NCI-H460 (cell line): ENCODE measurements at places on chromosomes 13 and 19. TPM values are rescaled to one million over a fixed set of nuclear protein-coding genes. Genes with fewer than 3 reads are reported as not detected.

The URAD gene
- total RNA-seq: not detected in 2 replicates

The PRODH2 gene
- total RNA-seq: not detected in 2 replicates

The ZNF675 gene
- 6.3 and 7.5 TPM in 2 replicates for total RNA-seq

- DNase-seq: no peak
These were observed 17.5 kb downstream of the ATP8B3 start for GRCh38 chr19:1794424-1795172.

DNA sequence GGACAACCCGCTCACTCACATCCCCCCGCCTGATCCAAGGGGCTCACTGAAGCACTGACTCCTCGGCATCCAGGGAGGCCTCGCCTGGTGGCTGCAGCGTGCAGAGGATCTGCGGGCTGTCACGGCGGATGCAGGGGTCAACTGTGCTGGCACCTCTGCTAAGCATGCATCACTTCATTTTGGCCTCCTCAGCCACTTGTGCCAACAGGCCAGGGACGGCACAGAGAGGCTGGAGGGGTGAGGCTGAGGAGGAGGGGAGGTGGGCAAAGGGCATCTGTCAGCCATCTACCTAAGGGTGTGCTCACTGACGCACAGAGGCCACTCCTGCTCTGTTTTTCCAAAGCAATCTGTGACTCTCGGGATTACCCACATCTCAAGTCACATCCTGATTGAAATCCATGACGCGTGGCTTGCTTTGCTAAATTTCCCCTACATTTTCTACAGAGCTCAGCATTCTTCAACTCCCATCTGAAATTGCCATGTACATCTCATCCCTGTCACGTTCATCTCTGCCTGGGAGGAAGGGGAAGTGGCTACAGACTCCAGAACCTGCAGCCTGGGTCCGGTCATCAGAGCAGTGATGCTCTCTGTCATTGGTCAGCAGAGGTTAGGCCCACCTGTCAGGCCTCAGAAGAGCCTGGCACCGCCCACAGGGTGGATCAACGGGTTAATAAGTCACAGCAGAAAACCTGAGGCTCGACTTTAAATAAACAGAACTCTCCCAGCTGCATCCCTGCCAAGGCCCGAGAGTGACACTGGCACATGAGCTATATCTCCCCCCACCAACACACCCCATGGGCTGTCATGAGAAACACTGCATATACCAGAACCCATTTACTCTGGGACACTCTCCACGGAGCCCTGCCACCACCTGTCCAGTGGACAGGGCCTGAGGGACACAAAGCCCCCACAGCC is 17.6 kb downstream of the ELL start:
- DNase-seq: no peak

DNA sequence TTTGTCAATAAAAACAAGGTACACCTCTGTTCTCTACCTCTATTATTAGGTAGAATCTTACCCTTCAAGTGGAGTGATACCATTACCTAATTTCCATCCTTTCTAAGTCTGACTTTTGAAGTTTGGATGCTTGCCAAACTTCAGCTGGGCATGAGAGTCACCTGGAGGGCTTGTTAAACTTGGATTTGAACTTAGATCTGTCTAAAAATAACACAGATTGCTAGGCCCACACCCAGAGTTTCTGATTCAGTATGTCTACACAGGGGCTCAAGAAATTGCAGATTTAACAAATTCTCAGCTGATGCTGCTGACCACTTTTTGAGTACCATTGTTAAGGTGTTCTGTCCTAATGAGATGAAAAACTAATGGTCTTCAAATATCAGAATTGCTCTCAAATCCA is 512.2 kb downstream of the LMO7 start:
- no peak for DNase-seq

DNA sequence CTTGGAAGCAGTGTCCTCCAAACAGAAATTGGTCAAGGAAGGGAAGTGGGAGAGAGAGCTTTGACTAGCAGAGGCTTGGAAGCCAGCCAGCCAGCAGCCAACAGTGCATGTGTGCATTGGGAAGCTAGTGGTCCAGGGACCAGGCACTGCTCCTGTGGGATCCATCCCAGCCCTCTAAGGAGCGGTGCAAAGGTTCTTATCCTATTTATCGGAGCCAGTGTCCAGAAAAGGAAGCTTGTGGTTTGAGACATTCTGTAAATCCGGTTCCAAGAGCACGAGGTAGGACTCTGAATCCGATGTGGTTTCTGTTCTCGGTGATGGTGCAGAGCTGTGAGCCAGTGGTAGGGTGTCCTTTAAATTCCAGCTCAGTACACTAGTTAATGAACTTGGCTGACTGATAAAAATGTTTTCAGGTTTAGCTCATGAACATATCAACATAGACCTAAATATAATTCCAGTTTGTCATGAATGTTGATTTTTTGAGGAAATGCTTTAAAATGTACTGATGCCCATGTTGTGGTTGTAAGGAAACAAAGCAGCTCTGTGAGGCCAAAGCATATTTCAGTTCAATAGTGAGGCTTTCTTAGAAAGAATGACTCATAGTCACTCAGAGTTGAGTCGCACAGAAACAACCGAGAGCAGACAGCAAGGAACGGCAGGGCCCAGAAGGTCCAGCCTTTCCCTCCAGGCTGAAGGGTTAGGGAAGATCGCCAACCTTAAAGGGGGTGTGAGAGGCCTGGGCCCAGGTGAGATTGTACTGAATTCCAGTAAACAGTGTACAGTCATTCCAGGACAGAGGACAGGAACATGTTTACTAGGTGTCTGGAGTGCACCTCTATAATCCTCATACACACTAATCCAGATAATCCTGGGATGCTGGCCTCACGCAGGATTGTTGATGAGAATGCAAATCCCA is 21.5 kb upstream of the GARRE1 start:
- no peak for DNase-seq

DNA sequence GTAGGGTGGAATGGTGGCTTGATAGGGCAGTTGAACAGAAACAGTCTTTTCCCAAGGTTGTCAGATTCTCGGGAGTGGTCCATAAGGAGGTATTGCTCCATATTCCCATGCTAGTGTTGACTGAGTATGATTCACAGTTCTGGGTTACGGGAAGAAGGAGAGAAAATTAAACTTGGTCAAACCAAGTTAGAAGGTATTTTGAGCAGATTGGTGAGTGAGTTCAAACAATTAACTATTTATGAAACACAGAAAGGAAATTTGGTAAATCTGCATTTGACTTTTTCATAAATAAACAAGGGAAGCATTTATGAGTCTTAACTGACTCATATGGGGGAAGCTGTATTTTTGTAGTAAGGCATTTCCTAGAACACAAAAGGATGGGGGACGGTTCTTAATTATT is 2419.4 kb downstream of the PCDH9 start:
- DNase-seq: no peak

DNA sequence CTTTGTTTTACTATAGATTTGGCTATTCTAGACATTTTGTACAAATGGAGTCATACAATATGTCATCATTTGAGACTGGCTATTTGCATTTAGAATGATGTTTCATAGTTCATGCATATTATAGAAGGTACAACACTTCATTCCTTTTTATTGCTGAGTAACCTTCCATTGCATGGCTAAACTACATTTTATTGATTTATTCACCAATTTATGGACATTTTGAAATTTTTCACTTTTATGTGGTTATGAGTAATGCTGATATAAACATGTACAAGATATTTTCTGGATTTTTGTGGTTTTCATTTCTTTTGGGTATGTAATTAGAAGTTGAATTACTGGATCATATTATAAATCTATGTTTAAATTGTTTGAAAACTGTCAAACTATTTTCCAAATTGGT is 710.3 kb upstream of the SLITRK5 start:
- no peak for DNase-seq

GRCh38 chr19:16244091-16244490 is 46.4 kb downstream of the AP1M1 start:
- DNase-seq: no peak

GRCh38 chr19:5435642-5436017 is 19.6 kb upstream of the ZNRF4 start:
- no peak for DNase-seq

GRCh38 chr13:39586151-39586550 is 16.8 kb downstream of the LHFPL6 start:
- no peak for DNase-seq

DNA sequence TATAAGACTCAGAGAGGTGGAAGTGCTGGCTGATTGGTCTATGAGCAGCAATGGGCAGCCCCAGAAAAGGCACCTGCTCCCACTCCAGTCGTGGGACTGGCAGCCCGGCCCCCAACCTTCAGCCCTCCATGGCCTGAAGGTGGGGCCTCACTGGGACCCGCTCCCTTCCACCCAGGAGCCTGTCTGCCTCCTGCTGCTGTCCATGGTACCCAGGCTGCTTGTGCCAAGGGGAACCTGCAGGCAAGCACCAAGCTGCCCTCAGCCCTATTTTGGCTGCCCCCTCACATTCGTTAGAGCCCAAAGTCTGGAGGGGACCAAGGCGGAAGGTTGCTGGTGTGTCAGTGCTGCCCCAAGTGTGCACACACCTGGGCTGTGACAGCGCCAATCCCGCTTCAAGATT is 2304.9 kb downstream of the PCDH9 start:
- DNase-seq: no peak

DNA sequence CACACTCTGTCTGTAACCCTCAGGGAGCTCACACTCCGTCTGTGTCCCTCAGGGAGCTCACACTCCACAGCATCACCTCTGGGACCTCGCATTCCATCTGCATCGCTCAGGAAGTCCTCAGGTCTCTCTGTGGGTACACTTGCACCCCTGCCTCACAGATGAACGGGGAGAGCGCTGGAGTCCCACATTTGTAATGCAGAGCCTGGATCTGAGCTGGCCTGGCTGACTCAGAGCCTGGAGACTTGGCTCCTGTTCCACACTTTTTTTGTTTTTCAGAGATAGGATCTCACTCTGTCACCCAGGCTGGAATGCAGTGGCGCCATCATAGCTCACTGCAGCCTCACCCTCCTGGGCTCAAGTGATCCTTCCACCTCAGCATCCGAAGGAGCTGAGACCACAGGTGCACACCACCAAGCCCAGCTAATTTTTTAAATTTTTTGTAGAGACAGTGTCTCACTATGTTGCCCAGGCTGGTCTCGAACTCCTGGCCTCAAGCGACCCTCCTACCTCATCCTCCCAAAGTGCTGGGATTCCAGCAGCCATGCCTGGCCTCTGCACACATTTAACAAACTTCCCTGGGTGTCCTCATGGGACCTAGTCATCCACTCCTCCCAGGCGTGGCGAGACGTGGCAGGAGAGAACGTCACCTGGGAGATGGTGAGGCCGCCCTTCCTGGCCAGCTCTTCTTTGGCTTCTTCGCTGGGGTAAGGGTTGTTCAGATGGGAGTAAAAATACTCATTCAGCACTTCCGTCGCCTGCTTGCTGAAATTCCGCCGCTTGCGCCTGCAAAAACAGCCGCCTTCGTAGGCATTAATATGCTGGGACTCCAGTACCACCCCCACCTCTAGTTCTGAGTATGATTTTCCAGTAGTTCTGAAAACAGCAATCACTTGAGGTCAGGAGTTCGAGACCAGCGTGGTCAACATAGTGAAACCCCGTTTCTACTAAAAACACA is 31.0 kb downstream of the CILP2 start:
- no peak for DNase-seq

GRCh38 chr13:46197299-46198048 is 14.3 kb upstream of the LRRC63 start:
- DNase-seq: no peak

GRCh38 chr13:108220041-108220440 is 1.8 kb downstream of the ABHD13 start:
- no peak for DNase-seq

DNA sequence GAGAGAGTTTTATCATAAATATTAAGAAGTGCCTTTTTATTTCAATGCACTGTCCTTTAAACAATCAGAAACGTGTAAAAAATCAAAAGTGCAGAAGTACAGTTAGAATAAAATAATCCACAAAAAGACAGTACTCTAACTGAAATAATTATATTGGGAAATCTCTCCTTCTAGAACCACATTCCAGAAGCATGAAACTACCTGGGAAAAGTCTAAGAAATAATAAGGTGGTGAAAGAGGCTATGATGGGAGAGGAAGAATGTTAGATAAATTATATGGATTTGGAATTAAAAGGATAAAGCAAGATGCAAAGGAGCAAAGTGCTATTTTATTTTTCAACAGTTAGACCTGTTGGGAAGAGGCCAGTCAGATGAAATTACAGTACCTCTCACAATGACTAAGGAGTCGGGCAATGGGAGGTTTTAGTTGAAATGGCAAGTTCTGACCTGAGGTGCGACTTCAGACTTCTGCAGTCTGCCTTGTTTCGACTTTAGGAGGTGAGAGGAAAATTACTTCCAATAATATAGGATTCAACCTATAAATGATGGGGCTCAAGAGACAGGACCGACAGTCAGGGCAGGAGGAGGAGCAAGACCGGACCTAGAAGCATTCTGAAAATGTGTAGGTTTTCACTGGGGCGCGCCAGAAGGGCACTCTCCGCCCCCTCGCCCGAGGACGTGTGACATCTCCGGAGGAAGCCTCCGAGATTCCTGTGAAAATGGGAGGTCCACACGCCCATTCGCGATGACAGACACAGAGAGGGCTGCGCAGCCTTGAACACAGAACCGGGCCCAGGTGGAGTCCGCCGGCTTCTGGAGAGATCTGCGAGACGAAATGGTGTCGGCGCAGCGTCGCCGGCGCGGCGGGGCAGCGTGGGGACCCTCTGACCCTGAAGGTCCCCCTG is 717 bp downstream of the SPRYD7 start:
- DNase-seq: peak; percentile 49

DNA sequence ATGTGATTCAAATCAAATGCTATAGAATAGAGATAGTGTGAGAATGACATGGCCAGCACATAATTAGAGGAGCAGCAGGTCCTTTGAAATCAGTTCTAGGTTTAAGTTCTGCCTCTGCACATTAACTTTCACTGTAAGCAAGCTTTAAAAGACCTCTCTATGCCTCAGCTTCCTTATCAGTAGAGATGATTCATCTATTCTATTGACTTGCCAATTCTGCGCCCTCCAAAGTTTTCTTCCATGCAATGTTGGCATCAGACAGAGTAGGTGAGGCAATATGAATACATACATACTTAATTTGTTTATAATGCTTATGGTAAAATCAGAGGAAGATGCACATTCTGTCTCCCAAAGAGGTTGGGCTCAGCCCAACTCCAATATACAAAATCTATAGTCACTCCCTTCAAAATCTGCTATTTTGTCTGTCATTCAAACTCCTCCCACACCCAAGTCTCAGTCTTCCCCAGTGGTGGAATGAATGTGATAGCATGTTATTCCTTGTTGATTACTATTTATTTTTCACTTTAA is 525.5 kb downstream of the RFC3 start:
- DNase-seq: no peak

DNA sequence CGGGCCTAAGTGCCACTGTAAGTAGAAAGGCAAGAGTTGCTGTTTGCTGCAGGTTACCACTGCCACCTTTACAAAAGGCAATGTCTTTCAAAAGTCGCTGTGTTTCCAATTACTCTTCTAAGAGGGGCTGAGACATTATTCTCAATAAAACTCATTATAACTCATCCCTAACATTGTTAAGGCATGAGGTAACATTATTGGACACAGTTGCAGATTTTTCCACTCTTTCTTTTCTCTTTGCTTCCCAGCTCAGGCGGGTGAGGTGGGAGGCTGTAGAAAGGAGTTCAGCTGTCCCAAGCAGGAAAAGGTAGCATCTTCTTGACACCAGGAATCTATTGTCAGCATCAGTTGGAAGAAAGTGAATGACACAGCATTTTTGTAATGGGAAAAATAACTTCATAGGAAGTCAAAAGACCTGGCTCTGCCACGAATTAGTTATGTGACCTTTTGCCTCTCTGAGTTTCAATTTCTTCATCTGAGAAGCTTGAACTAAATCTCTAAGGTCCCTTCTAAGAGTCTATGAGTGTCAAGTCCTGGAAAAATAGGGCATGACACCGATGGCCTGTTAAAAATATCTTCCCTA is 2.1 kb upstream of the UBL3 start:
- no peak for DNase-seq
